ENCODE measurements at places on chromosomes 3 and 15. TPM values are rescaled to one million over a fixed set of nuclear protein-coding genes. Genes with fewer than 3 reads are reported as not detected.

DNA sequence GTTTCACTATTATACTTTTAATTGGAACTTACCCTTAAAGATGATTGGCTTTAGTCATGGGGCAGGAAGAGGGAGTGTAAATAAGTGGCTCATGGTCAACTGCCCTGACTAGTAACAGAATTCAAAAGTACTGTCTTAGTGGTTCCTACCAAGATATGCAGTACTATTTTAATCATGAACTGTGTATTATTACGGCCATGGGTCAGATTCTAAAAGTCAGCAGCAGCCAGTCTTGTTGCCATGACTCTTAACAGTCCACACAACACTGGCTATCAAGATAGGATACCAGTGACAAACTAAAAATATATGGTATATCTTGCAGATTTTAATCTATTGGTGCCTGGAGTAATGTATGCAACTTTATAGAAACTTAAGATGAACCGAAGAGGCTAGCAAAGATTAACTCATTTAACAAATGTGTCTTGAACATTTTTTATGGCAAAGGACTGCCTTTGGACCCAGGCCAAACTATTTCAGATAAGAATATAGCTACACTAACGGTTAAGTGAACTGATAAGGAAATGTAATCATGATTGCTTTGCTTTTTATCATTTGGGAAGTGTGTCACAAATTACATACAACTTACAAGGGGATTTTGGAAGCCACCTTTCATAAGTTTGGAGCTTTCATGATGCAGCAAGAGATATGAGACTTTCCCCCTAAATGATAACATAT is 163.7 kb downstream of the TCF12 start:
- DNase-seq, result no peak

DNA sequence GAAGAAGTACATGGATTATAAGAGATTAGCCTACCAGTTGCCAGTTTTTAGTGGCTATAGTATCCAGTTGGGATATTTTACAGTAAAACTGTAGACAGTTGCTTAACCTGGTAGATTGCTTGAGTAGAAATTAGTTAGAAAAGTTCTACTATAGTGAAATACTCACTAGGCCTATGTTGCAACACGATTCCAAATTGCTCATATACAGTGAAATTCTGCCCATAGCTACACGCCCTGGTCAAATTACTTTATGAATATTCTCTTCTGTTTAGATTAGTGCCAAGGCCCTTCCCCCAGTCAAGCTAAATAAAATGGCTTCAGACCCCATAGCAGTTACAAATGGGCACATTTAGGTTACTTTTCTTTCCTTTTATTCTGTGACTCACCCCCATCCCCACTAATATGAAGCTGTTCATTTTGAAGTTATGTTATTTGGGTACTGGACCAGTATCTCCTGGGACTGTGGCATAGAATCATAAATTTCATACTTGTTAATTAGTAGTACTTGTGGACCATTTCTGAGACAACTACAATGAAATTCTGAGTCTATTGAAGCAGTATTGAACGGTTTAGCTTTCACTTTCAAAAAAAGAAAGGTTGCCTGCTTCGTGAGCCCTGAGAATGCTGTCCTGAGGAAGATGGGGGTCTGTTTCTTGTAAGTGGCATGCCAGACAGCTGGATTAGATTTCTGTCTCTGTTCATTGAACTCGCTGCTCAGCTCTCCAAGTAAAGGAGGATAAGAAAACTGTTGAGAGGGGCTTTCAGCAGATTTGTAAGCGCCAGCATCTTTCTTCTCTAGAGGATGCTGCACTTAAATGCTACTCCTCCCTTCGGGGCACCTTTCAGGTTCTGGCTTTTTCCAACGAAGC is 65.8 kb upstream of the CFAP20DC start:
- no peak for DNase-seq

CERS3 gene
- 0.19 TPM for total RNA-seq

SLC33A1 gene
- 20.5 TPM for total RNA-seq

DNA sequence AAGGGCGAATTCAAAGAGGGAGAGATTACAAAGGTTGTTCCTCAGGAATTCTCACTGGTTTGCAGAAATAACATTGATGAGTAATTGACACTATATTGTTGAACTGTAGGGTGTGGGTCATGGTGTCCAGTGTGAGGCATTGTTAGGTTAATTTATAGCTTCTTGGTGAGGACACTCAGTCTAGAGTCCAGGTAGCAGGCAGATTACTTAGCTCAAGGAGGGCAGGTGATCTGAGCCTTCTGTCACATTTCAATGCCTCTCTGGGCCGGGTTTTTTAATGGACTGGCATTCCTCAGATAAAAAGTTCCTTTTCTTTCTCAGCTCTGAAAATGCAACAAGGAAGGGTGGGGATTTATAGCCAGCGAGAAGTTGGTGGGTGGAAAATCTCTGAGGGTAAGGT is 194.2 kb upstream of the PROK2 start:
- no peak for DNase-seq
